ENCODE measurements at places on chromosomes 2 and 18. TPM values are rescaled to one million over a fixed set of nuclear protein-coding genes. Genes with fewer than 3 reads are reported as not detected.

GRCh38 chr2:218815649-218816048 is 16.0 kb downstream of the PRKAG3 start:
- H3K27me3 ChIP-seq = no peaks in the 10 kb centered on the region
- no peak for DNase-seq
- H3K4me3 ChIP-seq = no peak overlapping the region
- H3K27ac ChIP-seq = no peak overlapping the region
- H3K36me3 ChIP-seq = no peaks in the 10 kb centered on the region
- no peaks in the 10 kb centered on the region for H3K4me1 ChIP-seq

- H3K27me3 ChIP-seq = no peaks in the 10 kb centered on the region
- peaks cover 41% of the 10 kb centered on the region for H3K36me3 ChIP-seq
- H3K27ac ChIP-seq = no peak overlapping the region
- H3K4me3 ChIP-seq = no peak overlapping the region
- peaks cover 23% of the 10 kb centered on the region for H3K4me1 ChIP-seq
These were observed 4.6 kb downstream of the RPS27A start for GRCh38 chr2:55236992-55237543.

- no peak overlapping the region for H3K4me3 ChIP-seq
- H3K27me3 ChIP-seq = peaks cover 20% of the 10 kb centered on the region
- DNase-seq = no peak
- H3K27ac ChIP-seq = no peak overlapping the region
These were observed 25.3 kb downstream of the IL1F10 start for GRCh38 chr2:113092864-113093612.

DNA sequence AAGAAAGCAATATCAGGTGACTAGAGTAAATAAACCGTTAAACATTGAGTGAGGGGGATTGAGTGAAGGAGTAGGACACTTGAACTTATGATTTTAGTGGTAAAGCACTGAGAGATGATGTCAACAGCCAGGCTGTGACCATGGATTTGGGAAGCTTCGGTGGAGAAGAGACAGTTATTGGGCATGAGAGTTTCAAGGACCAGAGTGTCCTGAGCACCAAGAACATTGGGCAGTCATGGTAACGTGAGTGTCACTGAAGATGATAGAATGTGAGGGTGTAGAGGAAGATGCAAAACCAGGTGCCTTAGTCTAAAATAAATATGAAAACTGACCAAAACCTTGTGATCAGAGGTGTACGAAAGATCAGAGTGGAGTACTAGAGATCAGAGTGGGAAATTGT is 248.1 kb downstream of the ASXL3 start:
- DNase-seq = no peak
- no peak overlapping the region for H3K4me3 ChIP-seq
- no peaks in the 10 kb centered on the region for H3K4me1 ChIP-seq
- H3K27me3 ChIP-seq = no peaks in the 10 kb centered on the region
- no peaks in the 10 kb centered on the region for H3K36me3 ChIP-seq

DNA sequence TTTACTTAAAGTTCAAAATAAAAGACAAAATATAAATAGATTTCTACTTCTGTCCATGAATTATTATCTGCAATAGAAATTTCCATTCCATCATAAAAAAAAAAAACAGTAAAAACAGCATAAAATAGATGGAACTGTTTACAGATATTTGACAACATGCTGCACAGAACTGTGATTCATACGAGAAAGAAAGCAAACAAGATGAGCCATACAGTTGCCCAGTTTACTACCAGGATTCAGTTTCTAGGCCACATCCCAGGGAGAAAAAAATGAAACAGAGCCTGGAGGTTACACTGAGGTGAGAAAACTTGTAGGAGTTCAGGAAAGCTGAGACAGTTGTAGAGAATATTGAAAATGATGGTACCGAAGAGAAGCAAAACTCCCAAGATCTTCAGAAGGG is 1426.9 kb upstream of the ACVR2A start:
- H3K36me3 ChIP-seq = no peaks in the 10 kb centered on the region
- no peak overlapping the region for H3K27ac ChIP-seq
- no peaks in the 10 kb centered on the region for H3K27me3 ChIP-seq
- DNase-seq = no peak
- H3K4me3 ChIP-seq = no peak overlapping the region
- H3K4me1 ChIP-seq = no peaks in the 10 kb centered on the region

DNA sequence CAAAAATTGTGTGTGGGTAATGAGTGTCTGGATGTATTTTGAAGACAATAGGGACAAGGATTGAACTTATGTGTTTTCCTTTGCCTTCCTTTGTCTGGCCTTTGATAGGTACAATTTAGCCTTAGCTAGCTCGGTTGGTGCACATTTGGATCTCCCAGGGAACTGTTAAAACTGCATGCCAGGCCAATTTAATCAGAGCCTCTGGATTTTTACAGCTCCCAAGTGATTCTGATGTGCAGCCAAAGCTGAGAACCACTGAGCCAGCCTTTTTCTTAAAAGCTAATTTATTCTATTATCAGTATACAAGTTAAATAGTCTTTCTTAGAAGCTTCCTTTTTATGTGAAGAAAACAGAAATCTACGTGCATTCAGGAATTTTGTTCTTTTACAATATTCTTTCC is 25.0 kb downstream of the PLEK start:
- H3K4me3 ChIP-seq = no peak overlapping the region
- no peak overlapping the region for H3K27ac ChIP-seq
- peaks cover 17% of the 10 kb centered on the region for H3K27me3 ChIP-seq
- H3K36me3 ChIP-seq = no peaks in the 10 kb centered on the region

GRCh38 chr18:29218091-29218490 is 1041.2 kb upstream of the CDH2 start:
- no peak for DNase-seq
- H3K36me3 ChIP-seq = no peaks in the 10 kb centered on the region
- no peaks in the 10 kb centered on the region for H3K27me3 ChIP-seq
- no peaks in the 10 kb centered on the region for H3K4me1 ChIP-seq
- H3K27ac ChIP-seq = no peak overlapping the region

The SERPINB12 gene
- total RNA-seq = not detected

DNA sequence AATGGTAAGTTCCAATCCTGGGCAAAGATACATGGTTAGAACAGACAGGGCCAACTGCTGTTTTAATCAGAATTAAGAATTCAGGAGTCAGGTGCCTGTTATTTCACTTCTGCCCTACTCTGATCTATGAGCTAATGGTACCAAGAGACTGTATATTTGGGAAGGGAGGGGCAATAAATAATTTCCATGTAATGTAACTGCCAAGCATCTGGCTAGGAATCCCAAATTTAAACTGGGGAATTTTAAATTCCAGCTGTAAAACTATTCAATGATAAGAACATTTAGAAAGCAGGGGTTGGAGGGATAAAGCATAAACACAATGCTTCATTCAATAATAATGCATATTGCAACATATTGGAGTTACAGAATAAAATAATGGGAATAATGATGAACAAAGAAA is 49.7 kb downstream of the SCN7A start:
- H3K4me1 ChIP-seq = no peaks in the 10 kb centered on the region
- H3K36me3 ChIP-seq = no peaks in the 10 kb centered on the region
- no peaks in the 10 kb centered on the region for H3K27me3 ChIP-seq
- H3K4me3 ChIP-seq = no peak overlapping the region
- no peak overlapping the region for H3K27ac ChIP-seq

The MBD5 gene
- total RNA-seq = 40.2 TPM

- no peaks in the 10 kb centered on the region for H3K4me1 ChIP-seq
- no peak overlapping the region for H3K4me3 ChIP-seq
- no peaks in the 10 kb centered on the region for H3K27me3 ChIP-seq
- H3K36me3 ChIP-seq = no peaks in the 10 kb centered on the region
- DNase-seq = no peak
These were observed 55.4 kb downstream of the MAPRE2 start for GRCh38 chr18:35096677-35097011.

GRCh38 chr2:7692657-7693161 is 775.5 kb downstream of the RNF144A start:
- H3K4me3 ChIP-seq = no peak overlapping the region
- no peaks in the 10 kb centered on the region for H3K36me3 ChIP-seq
- H3K4me1 ChIP-seq = no peaks in the 10 kb centered on the region
- no peak overlapping the region for H3K27ac ChIP-seq
- DNase-seq = no peak

The HAAO gene
- 0.74 TPM for total RNA-seq

DNA sequence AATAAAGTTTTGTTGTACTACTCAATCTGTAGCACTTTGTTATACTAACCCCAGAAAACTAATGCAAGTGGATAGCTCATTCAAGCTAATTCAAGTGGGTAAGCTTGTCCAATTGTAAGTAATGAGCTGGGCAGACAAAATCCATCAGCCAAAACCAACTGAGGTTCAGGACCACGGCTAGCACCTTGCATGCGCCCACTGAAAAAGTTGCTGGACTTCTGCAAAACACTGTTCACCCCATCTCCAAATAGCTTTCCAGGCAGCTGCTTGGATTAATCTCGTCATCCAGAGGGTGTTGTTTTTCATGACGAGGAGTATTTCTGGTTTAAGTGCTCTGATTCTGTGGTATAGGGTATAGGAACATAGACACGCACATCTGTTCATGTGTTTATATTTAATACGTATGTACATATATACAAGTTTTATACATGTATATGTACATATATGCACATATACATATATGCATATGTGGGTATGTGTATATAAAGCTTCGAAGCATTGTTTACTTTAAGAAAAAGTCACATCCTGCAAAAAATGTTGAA is 307.5 kb downstream of the GALR1 start:
- H3K4me3 ChIP-seq = no peak overlapping the region
- H3K27me3 ChIP-seq = no peaks in the 10 kb centered on the region
- no peak for DNase-seq
- H3K27ac ChIP-seq = no peak overlapping the region
- H3K4me1 ChIP-seq = no peaks in the 10 kb centered on the region

DNA sequence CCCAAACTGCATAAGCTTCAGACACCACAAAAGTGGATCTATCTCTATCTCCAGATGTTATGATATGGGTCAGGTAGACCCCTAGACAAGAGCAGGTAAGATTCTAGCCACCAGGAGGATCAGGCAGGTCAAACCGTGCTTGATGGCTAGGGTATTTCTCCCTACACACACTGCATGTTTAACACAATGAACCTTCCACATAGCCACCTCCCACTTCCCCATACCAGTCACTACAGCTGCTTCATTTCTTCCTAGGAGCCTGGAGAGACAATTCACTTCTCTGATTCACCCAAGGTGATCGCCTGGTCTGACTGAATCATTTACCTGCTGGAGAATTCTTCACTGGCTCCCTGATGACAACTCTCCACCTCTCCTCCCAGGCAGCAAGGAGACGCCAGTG is 66.0 kb upstream of the MYCN start:
- no peaks in the 10 kb centered on the region for H3K27me3 ChIP-seq
- H3K27ac ChIP-seq = no peak overlapping the region
- DNase-seq = no peak

DNA sequence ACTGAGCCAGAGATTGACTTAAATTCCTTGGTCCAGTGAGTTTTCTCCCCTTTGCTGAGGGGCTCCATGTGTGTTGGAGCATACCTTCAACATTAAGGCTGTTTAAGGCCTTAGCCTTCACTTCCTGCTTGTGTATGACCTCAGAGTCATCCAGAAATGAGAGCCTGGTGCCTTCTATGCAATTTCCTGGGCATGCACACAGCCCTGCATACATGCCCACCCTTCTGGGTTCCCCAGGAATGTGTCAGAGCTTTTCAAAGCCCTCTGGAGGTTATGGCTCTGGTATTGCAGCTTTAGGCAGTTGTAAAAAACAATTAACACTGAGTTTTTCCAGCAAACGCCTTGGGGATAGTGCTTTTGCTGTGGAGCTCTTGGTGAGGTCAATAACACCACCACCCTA is 16.7 kb downstream of the IL1R1 start:
- DNase-seq = no peak
- H3K4me1 ChIP-seq = no peaks in the 10 kb centered on the region
- no peak overlapping the region for H3K27ac ChIP-seq
- H3K27me3 ChIP-seq = no peaks in the 10 kb centered on the region
- no peaks in the 10 kb centered on the region for H3K36me3 ChIP-seq

The ACVR1 gene
- 27.6 TPM for total RNA-seq

The RBM43 gene
- 3.7 TPM for total RNA-seq

GRCh38 chr2:42926434-42927333 is 134.3 kb upstream of the HAAO start:
- no peak overlapping the region for H3K4me3 ChIP-seq
- H3K27ac ChIP-seq = no peak overlapping the region
- H3K36me3 ChIP-seq = no peaks in the 10 kb centered on the region
- DNase-seq = no peak

- H3K36me3 ChIP-seq = no peaks in the 10 kb centered on the region
- no peak for DNase-seq
- no peaks in the 10 kb centered on the region for H3K4me1 ChIP-seq
- H3K27me3 ChIP-seq = no peaks in the 10 kb centered on the region
- H3K4me3 ChIP-seq = no peak overlapping the region
These were observed 9.1 kb downstream of the KCNF1 start for GRCh38 chr2:10920764-10921388.

The POTEC gene
- not detected for total RNA-seq

DNA sequence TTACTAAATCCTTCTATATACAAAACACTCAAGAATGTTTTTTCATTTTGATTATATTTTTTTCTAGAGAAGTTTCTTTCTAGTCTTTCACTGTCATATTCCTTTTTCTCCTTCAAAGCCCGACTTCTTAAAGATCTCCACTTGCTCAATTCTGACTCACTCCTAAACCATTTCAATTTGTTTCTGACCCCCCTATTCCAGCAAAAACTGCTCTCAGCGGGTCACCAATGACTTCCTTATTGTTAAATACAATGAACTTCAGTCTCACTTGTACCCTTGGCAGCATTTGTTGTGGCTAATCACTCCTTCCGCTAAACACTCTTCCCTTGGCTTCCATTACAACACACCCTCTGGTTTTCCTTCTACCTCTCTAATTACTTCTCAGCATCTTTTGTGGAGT is 111.1 kb upstream of the RBBP8 start:
- no peak overlapping the region for H3K27ac ChIP-seq
- H3K36me3 ChIP-seq = no peaks in the 10 kb centered on the region
- no peak for DNase-seq

DNA sequence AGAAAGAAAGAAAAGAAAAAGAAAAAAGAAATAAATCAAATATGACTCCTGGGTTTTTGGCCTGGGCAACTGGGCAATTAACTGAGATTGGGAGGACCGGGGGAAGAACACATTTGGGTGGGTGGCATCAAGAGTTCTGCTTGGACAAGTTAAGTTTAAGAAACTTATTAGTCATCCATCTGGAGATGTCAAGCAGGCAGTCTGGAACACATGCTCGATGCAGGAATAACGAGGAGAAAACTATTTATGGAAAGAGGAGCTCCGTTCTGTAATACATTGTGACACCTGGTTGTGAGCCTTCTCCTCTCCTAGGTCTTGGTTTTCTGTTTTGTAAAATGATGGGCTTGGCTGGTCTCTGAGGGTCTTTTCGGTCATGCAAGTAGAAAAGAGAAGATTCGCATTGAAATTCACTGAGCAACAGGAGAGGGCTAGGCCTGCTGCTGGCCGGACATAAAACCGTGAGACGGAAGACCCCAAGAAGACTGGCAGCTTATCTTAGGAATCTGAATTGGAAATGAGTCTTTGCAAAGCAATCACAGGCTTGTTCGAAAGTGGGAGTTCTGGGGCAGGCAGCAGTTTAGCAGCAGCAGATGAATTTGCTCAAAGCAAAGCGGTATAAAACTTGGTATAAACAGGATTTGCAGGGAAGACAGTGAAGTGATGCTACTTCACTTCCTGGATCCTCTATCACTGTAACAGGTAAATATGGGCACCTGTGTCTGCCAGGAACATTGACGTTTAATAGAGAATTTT is 51.4 kb downstream of the E2F6 start:
- H3K27me3 ChIP-seq = no peaks in the 10 kb centered on the region
- peaks cover 9% of the 10 kb centered on the region for H3K4me1 ChIP-seq
- H3K36me3 ChIP-seq = no peaks in the 10 kb centered on the region
- H3K27ac ChIP-seq = no peak overlapping the region
- no peak for DNase-seq
- H3K4me3 ChIP-seq = no peak overlapping the region

GRCh38 chr2:180374502-180375281 is 367.6 kb upstream of the CWC22 start:
- H3K4me3 ChIP-seq = no peak overlapping the region
- DNase-seq = no peak
- no peaks in the 10 kb centered on the region for H3K27me3 ChIP-seq
- H3K36me3 ChIP-seq = no peaks in the 10 kb centered on the region
- H3K27ac ChIP-seq = no peak overlapping the region

All from Panc1 (cell line).